ENCODE measurements at places on chromosomes 3 and 15.

GRCh38 chr3:63493101-63493500, 159.4 kb upstream of the SNTN start:
- DNase-seq, result no peak

GRCh38 chr3:38603731-38604131, 45.8 kb downstream of the SCN5A start:
- DNase-seq, result no peak

DNA sequence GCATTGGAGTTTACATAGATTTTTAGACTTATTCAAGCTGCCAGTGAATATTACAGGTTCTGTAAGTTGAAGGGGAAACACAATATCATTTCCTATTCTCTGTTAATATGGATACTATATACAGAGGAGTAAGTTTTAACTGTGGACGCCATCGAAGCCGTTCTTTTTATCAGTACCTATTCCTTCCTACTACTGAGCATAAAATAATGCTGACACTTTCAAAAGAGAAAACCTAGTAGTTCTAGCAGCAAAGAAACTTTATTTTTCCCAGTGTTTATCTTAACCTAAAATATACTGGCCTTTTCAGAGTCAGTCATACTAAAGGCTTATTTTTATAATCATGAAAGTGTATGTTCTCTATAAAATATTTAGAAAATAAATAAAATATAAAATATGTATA, 14.2 kb downstream of the LRRC31 start:
- DNase-seq, result no peak

- DNase-seq, result no peak
Observed at GRCh38 chr3:59442046-59442445, 392.2 kb upstream of the CFAP20DC start.

GRCh38 chr15:60907233-60907947, 321.7 kb downstream of the RORA start:
- no peak for DNase-seq

DNA sequence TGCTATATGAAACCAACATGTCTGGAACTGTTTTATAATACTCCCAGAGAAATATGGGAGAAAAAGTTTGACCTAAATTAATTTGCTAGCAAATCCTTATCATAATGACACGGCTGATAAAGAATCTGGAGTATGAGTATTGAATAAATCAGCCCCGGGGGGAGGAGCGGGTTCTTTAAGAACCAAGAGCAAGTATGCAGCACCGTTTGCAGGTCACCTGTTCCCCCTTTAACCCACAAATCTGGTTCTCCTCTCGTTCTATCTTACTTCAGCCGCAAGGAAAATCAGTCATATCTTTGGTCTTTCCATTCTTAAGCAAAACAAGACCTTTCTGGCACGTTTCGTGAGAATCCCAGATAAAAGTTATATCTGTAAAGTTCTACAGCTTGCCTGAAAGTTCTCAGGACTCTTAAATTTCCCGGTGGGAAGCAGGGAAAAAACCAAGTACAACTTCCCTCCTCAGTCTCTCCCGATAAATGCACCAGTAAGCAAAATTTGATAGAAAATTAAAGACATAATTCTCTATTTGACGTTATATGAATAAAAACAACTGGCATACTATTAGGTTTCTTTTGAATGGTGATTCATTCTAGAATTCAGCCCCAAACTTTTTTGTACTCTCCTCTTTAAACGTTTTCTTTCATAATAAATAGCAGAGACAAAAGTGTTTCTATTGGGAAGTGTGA, 348.6 kb downstream of the ZBBX start:
- no peak for DNase-seq

- DNase-seq, result no peak
Observed at GRCh38 chr3:100614941-100615340, 5.5 kb downstream of the ADGRG7 start.

- no peak for DNase-seq
Observed at GRCh38 chr15:60411774-60412425, 14.1 kb upstream of the ANXA2 start.

- no peak for DNase-seq
Observed at GRCh38 chr3:46361408-46362283, 7.7 kb downstream of the CCR2 start.

GRCh38 chr3:124832782-124833709, 54.1 kb downstream of the ITGB5 start:
- no peak for DNase-seq

DNA sequence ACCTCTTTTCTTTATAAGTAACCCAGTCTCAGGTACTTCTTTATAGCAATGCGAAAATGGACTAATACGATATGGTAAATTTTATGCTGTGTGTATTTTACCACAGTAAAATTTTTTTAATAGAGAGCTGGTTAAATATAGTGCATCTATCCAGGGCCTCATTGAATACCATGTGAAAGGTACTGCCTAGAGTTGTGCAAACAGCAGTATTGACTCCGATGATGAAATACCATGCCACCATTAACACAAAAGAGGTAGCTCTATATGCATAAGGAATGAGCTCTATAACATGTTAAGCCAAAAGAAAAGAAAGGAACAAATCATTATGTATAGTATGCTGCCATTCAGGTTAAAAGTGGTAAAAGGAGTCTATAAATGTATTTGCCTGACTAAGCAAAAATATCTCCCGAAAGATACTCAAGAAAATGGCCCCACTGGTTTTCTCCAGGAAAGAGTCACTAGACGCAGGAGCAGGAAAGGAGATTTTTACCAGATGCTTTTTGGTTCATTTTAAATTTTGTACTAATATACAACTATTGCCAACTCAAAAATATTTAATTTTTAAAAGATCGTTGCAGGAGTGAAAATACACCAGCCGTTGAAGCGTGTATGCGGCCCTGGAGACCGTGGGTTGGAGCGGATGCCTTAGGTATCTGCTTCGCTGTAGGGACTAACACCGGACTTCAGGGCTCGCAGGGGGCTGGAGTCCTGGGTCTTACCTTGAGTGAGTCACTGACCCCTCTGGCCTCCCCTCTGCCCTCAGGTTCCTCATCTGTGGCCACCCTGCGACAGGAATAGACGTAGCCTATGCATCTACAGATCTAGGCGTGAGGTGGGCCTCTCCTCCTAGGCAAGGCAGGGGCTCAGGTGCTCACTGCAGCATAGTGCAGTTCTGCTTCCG, 120.1 kb downstream of the CHSY1 start:
- DNase-seq, result no peak

- DNase-seq, result no peak
Observed at GRCh38 chr15:70525551-70525950, 237.8 kb downstream of the UACA start.

DNA sequence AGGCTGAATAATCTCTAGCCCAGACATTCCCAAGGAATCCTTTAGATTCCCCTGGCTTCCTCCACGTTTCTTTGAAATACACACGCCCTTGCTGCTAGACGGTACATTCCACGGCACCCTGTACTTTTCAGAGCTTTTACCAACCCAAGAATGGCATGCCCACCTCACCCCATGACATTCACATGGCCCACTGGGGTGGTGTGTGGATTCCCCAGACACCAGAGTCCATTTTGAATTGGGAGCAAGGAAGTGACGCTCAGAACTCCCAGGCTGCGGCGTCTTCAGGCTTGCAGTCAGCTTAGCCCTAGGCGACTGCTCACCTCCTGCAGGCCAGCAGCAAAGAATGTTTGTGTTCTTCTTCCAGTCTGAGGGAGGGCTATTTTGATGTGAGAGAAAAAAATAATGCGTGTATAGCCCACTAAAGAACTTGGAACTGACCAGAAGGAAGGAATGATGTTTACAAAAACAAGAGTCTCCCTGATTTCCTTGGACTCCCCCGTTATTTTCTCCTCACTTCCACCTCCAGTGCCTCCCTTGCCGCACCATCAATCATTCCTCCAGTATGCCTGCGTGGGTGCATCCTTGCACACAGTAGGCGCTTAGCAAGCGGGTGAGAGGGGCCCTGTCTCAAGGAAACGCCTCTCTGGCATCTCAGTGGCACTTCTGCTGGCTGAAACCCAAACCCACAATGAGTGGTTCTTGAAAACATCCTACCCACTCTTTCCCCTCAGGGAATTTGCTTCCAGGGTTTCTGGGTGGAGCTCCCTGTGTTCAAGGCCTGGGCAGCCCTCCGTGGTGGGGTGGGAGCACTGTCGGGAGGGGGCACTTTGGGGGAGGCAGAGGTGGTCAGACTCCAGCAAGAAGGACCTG, 59.9 kb downstream of the SMAD6 start:
- DNase-seq, result no peak

- no peak for DNase-seq
Observed at GRCh38 chr3:76415384-76415783, 624.5 kb upstream of the ROBO2 start.

GRCh38 chr3:128845119-128845777, 34.2 kb upstream of the ACAD9 start:
- no peak for DNase-seq

DNA sequence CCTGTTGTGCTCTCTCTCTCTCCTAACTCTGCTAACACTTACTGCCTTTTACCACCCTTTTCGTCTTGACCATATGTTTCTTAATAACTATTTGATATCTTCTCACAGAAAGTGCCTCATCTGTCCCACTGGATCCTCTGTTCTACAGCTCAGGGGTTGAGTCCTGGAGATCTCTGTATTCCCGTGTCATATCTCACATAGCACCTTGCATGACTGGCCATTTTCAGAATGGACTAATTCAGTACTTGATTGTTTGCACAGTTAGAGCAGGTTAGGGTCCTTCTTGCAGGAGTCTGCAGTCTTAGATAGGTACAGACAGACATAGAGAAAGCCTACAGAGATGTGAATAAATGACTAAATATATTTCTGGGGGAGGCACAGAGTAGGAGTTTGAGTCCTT, 20.9 kb downstream of the HACD3 start:
- DNase-seq, result no peak

DNA sequence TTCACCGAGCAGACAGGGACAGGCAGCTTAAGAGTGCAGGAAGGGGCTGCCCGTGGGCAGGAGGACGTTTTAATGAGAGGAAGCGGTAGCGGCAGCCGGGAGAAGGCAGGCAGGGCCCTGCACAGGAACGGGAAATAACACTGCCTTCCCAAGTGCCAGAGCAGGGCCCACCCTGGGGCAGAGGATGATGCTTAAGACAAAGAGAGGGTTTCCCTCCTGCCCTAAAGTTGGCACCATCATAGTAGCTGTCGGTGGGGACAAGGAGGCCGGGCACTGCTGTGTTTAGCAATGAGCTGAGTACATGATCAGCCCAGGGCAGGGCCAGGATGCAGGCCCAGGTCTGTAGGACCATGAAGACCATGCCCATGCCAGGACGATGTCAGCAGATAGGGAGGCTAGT, 21.7 kb downstream of the PRR20G start:
- DNase-seq, result no peak

- no peak for DNase-seq
Observed at GRCh38 chr15:66016199-66016598, 146.9 kb downstream of the RAB11A start.

DNA sequence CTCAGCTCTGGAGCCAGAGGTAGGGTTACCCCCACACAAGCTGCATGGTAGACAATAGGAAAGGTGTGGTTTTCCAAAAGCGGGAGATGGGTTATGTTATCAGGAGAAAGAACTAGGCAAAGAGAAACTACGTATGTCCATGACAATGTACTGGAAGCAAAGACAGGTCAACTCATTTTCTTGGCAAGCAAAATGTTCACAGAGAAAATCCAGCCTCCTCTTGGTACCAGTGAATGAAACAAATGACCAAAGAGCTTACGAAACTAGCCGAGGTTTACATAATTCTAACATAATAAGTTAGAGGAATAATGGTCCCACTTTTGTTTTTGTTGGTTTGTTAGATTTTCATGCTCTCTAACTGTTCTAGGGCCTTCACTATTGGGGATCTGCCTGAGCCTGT, 338.1 kb upstream of the TGFBR2 start:
- no peak for DNase-seq

DNA sequence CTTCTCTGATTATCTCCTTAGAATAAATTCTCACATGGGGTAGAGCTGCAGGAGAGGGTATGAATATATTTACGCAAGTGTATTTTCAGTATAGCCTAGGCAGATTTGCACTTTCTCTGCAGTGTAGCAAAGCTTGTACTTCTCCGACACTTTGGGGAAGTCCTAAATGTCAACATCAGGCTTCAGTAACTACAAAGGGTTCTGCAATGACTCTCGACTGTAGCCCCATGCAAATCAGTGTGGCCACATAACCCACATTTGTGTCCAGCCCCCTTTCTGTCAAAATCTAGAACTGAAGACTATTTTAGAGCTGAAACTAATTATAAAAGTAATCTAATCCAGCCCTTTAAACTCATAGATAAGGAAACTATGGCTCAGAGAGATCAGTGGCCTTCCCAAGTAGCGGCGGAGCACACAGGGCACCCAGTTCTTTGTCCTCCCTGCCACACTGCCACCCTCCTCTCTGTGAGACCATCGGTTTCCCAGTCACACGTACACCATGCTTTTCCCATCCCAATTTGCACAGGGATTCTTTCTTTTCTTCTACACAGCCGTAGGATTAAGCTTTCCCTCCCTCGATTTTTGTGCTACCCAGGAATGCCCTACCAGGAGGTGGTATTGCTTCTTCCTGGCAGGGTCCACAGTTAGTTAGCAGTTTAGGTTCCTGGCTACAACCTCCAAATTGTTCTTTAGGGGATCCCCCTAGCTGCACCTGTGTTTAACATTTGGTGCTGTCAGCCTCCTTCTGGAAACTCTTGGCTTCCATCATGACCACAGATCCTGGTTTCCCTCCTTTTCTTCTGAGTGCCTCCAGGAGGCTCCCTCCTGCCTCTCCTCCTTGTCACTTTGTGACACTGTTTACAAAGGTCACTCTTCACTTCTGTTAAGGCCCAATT, 22.9 kb downstream of the MRAS start:
- DNase-seq, result no peak

DNA sequence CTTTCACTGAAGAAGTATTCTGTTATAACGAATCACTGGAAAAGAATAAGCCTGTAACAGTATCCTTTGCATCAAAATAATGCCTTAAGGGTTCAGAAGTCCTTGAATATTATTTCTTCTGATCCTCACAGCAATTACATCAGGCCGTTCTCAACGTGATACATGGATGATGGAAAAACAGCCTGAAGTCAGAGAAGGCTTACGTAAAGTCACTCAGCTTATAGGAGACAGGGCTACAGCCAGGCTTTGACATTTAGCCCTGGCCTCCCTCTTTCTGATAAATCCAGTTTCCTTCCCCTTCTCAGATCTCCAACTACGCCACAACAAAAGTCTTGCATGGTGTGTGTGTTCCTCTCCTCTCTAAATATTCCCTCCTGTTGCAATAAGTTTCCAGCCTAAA, 131.9 kb downstream of the ANO10 start:
- no peak for DNase-seq

DNA sequence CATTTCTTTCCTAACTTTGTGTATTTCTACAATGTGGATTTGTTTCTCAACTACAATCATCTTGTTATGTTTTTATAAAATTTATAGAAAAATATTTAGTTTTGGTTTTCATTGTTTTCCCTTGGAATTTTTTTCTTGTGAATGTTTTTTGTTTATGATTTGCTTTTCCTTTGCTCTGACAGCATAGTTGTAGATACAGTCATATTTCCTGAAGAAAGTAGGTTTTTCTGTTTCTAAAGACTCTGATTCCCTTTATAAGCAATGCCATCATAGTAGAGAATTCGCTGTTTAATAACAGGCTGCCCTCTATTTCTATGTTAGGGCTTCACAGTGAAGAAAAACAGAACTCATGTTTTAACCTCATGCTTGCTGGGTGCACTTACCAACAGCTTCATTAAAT, 482.3 kb downstream of the ZBBX start:
- no peak for DNase-seq

- DNase-seq, result no peak
Observed at GRCh38 chr3:79653266-79653830, 114.5 kb downstream of the ROBO1 start.
